ENCODE measurements at places on chromosomes 11 and 22.

- no peaks in the 10 kb centered on the region for H3K27me3 ChIP-seq
- H3K36me3 ChIP-seq = no peaks in the 10 kb centered on the region
- H3K27ac ChIP-seq = no peak overlapping the region
- DNase-seq = no peak
- no peaks in the 10 kb centered on the region for H3K4me1 ChIP-seq
Observed at GRCh38 chr11:60625262-60625661, 74.2 kb upstream of the MS4A8 start.

GRCh38 chr11:37409124-37409523, 811.1 kb upstream of the RAG2 start:
- H3K27ac ChIP-seq = no peak overlapping the region
- H3K4me3 ChIP-seq = no peak overlapping the region
- no peak for DNase-seq
- H3K4me1 ChIP-seq = no peaks in the 10 kb centered on the region
- H3K36me3 ChIP-seq = no peaks in the 10 kb centered on the region
- H3K27me3 ChIP-seq = no peaks in the 10 kb centered on the region

DNA sequence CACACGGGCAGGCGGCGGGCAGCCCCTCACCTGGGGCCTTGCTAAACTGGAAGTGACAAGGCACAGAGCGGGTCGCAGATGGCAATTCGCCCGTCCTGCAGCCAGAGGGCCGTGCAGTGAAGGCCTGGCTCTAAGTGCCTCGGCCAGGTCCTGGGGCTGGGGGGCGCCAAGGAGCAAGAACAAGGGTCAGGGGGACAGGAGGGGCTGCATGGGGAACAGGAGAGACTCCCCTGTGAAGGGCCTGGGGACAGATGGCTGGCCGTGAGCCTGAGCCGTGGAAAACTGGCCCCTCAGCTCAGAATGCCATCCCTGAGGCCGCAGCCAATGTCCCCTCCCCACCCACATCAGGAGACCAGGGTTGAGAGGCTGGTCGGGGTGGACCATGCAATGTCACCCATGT, 60.0 kb downstream of the RTL6 start:
- H3K4me3 ChIP-seq = no peak overlapping the region
- no peaks in the 10 kb centered on the region for H3K27me3 ChIP-seq
- H3K4me1 ChIP-seq = no peaks in the 10 kb centered on the region

GRCh38 chr11:70501933-70502540, 103.7 kb downstream of the CTTN start:
- H3K4me1 ChIP-seq = no peaks in the 10 kb centered on the region
- H3K27me3 ChIP-seq = no peaks in the 10 kb centered on the region
- peak; percentile 62 for DNase-seq

DNA sequence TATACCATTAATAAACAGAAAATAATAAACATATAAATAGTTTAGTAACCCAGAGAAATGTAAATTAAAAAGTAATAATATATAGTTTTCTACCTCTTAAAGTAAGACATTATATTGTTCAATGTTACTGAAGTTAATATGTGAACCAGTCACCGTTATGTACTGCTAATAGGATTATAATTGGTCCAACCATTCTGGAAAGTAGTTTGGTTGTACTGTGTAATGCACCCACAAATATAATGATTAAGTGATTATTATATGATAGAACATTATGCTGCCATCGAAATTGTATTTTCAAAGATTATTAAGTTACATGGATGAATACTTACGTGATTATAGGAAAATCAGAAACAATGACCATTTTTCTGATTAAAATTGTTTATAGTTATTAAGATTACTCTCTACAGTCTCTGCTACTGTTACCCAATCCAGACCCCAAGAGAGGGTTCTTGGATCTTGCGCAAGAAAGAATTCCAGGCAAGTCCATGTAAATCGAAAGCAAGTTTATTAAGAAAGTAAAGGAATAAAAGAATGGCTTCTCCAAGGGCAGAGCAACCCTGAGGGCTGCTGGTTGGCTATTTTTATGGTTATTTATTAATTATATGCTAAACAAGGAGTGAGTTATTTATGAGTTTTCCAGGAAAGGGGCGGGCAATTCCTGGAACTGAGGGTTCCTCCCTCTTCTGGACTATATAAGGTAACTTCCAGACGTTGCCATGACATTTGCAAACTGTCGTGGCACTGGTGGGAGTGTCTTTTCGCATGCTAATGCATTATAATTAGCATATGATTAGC, 50.1 kb downstream of the ACER3 start:
- H3K27me3 ChIP-seq = no peaks in the 10 kb centered on the region
- H3K36me3 ChIP-seq = no peaks in the 10 kb centered on the region
- peak overlapping the region; percentile 38 for H3K27ac ChIP-seq
- DNase-seq = no peak

DNA sequence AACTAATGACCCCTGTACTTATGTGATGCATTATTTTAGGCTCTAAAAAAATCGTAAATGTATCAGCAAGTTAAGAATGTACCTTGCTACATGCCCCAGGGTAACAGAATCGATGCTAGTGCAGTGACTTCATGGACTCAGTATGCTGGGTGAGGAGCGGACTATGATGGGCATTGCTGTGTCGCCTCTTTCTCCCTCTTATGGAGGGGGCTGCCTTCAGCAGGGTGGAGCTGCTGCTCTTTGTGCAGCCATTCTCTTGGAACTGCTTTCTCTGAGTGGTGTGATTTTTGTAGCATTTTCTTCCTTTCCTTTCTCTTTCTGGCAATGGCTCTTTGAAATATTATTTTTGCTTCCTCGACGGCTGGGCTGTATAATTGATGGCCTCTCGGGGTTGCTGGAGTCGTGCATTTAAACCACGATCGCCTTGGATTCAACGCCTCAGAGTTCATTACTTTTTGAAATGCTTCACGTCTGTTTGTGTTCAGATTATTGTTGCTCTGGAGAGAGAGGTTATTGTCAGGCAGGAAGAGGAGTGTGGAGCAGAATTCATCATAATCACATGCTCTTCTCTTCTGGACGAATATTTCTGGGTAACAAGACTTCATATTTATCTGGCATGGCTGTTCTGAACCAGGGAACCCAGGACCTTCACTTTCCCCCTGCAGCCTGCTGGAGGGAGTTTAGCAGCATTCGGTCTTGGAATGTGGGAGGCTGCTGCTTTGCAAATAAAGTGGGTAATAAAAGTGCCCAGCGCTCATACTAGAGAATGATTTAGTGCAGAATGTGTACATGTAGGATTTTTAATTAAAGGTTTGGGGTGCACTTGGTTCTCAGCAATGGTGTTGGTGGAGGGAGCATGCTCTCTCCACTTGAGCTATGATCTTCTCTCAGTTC, 804.2 kb downstream of the NTM start:
- H3K4me3 ChIP-seq = no peak overlapping the region
- no peaks in the 10 kb centered on the region for H3K27me3 ChIP-seq
- H3K36me3 ChIP-seq = no peaks in the 10 kb centered on the region

- no peak overlapping the region for H3K27ac ChIP-seq
- DNase-seq = peak; percentile 63
- no peak overlapping the region for H3K4me3 ChIP-seq
- no peaks in the 10 kb centered on the region for H3K27me3 ChIP-seq
Observed at GRCh38 chr22:50698546-50698945, 25.9 kb downstream of the SHANK3 start.

DNA sequence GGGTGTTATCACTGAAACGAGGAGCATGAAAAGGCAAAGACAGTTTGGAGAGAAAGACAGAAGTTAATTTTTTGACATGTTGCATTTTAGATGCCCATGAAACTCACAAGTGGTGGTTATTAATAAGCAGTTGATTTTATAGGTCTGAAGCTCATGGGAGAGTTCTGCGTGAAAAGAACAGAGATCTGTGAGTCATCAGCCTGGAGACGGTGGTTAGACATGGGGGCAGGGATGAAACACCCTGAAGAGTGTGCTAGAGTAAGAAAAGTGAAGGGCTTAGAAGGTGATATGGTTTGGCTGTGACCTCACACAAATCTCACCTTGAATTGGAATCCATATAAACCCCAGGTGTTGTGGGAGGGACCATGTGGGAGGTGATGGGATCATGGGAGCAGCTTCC, 289.1 kb upstream of the ISX start:
- no peaks in the 10 kb centered on the region for H3K36me3 ChIP-seq
- H3K4me3 ChIP-seq = no peak overlapping the region
- no peak for DNase-seq
- no peak overlapping the region for H3K27ac ChIP-seq
- no peaks in the 10 kb centered on the region for H3K4me1 ChIP-seq
- H3K27me3 ChIP-seq = no peaks in the 10 kb centered on the region

DNA sequence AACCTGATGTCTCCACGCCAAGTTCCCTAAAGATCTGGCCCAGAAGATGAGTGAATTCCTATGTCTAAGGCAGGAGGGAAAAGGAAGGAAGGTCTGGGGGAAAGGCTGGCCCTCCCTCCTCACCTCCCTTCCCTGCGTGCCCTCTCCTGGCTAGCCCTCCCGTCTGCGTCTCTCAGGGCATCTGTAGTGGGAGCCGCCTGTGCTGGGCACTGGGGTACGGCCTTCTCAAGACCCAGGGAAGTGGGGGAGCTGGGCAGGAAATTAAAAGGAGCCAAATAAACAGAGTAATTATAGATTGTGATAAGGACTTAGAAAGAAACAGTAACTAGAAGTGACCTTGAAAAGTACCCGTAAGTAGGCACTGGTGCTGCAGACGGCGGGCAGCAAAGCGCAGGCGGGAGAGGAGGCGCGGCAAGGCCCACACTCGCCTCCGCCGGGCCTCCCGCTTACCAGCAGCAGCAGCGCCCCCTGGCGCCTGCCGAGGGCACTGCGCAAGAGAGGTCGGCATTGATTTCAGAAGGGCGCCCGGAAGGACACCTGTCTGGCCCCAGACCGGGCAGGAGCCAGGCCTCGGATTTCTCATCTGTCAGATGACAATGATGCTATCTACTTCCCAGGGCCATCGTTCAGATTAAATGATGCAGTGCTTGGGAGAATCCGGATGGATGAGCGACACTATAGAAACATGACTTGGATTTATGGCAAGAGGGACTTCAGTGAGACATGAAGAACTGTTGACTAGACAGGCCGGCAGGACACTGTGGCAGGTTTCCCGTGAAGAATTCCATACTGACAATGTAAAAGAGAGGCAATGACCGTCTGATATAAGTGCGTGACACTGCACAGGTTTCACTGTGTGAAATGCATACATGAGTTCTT, 7.3 kb downstream of the KCNJ1 start:
- H3K4me1 ChIP-seq = no peaks in the 10 kb centered on the region
- H3K36me3 ChIP-seq = no peaks in the 10 kb centered on the region
- H3K27me3 ChIP-seq = no peaks in the 10 kb centered on the region
- DNase-seq = peak; percentile 91

GRCh38 chr11:62237499-62237898, 4.5 kb upstream of the SCGB1D2 start:
- no peaks in the 10 kb centered on the region for H3K36me3 ChIP-seq
- H3K27ac ChIP-seq = no peak overlapping the region
- peaks cover 9% of the 10 kb centered on the region for H3K27me3 ChIP-seq
- H3K4me1 ChIP-seq = no peaks in the 10 kb centered on the region

DNA sequence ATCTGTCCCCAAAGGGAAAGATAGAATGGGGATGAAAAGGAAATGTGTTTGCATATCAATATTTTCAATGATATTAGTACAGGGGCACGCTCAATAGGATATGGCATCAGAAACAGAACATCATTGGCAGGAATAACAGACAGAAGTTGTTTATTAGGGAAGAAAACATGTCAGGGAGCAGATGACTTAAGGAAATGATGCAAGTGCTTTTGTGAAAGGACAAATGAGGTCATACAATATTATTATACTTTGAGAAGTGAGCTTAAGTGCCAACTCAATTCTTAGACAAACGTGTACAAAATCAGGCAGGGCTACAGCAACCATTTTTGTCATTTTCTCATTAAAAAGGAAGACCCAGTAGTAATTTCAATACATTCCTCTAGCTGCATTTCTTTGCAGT, 388.4 kb downstream of the SOX6 start:
- H3K4me1 ChIP-seq = peaks cover 23% of the 10 kb centered on the region
- peak overlapping the region; percentile 67 for H3K27ac ChIP-seq
- no peaks in the 10 kb centered on the region for H3K36me3 ChIP-seq

DNA sequence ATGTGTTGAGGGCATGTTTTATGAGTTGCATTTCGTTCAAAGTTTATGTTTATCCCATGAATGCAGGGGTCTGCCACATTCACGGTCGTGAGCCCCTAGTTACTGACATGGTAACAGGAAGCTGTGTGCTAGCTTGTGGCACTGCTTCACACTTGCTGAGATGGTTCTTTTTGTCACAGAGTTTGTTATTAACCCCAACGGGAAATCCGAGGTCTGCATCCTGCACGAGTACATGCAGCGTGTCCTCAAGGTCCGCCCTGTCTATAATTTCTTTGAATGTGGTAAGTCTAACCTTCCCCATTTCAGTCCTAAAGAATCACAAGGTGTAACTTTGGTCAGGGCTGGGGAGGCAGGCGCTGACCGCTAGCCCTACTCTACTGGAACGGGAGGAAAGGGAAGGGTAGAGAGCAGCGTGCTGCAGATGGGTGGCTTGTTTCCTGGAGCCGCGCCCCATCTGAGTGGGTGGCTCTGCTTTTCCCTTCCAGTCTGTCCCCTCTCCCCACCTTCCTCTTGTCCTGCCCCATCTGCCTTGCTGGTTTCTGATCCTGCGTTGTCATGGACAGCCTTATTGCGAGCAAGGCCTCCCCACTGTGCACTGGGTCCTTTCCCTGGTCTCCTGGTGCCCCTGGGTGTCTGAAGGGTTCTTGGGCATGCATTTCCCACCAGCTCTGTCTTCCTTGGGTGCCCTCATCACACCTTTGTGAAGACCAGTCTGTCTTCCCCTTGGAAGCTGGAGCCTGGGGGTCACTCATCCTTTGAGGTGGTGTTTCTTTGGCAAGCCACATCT, 11.8 kb downstream of the DGCR8 start:
- DNase-seq = no peak
- H3K27me3 ChIP-seq = no peaks in the 10 kb centered on the region
- H3K4me3 ChIP-seq = no peak overlapping the region
- no peaks in the 10 kb centered on the region for H3K4me1 ChIP-seq
- H3K36me3 ChIP-seq = peaks cover 100% of the 10 kb centered on the region
- no peak overlapping the region for H3K27ac ChIP-seq

GRCh38 chr11:128803449-128804245, 63.4 kb downstream of the KCNJ1 start:
- no peak overlapping the region for H3K27ac ChIP-seq
- no peaks in the 10 kb centered on the region for H3K27me3 ChIP-seq
- H3K4me3 ChIP-seq = no peak overlapping the region
- peaks cover 8% of the 10 kb centered on the region for H3K4me1 ChIP-seq
- peaks cover 35% of the 10 kb centered on the region for H3K36me3 ChIP-seq

DNA sequence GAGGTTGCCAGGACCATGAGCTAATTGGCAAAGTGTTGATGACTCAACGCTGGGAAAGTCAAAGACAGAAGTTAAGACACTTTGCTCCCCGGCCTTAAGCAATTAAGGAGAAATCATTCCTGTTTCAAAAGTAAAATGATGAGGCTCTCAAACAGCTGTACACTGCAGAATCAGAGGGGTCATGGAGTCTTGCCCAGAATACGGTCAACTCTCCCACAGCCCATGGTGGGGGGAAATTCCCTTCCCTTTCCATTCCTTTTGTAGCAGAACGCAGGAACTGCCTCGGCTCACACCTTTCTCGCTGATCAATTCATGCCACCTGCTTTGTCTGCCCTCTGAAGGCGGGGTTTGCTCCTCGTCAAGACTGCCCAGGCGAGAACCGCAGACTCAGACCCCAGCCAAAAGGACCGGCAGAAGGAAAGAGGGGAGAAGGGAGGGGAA, 52.8 kb downstream of the MN1 start:
- H3K4me1 ChIP-seq = peaks cover 18% of the 10 kb centered on the region
- peak; percentile 12 for DNase-seq
- H3K4me3 ChIP-seq = no peak overlapping the region
- H3K27ac ChIP-seq = no peak overlapping the region
- H3K36me3 ChIP-seq = no peaks in the 10 kb centered on the region
- no peaks in the 10 kb centered on the region for H3K27me3 ChIP-seq

All from upper lobe of right lung (tissue), 1 donor.